Amniotic stem cell (primary cell): ENCODE measurements at places on chromosomes 6 and 20.

GRCh38 chr6:116450769-116451740 lies 10.1 kb upstream of the CALHM6 start:
- DNase-seq = no peak

DNA sequence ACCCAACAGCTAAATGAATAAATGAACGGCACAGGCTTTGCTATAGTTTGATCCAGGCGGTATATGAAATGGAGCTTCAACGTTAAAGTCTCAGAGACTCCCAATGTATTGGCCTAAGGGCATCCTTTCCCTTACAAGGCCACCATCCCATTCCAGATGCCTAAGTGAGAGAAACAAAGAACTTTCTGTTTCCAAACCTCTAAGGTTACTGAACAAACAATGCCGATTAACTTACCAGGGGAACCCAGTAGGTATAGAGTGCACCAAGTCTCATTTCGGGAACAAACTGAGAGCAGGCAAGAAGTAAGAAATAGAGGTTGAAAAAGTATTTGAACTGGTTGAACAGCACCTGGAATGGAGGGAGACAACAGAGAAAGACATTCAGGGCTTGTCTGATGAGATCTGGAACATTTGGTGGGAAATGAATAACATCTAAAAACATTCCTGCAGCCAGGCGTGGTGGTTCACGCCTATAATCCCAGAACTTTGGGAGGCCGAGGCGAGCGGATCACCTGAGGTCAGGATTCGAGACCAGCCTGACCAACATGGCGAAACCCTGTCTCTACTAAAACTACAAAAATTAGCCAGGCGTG lies 42.5 kb downstream of the ATP9A start:
- DNase-seq = no peak

GRCh38 chr6:43127180-43127579 lies 43.9 kb upstream of the SRF start:
- DNase-seq = no peak

GRCh38 chr6:118894425-118895260 lies 691 bp downstream of the ASF1A start:
- no peak for DNase-seq

GRCh38 chr6:24982231-24982630 lies 46.5 kb upstream of the RIPOR2 start:
- DNase-seq = no peak

GRCh38 chr6:83511901-83512681 lies at the start of gene PRSS35:
Gene PRSS35, plus strand, starts transcription at chr6:83512534. Its CDS starts 10,908 bp downstream, at chr6:83523442.
- peak; percentile 20 for DNase-seq

GRCh38 chr6:116511424-116512110 lies at the start of gene CALHM5:
Gene CALHM5, plus strand, starts transcription at chr6:116511639. Its CDS starts 58 bp downstream, at chr6:116511697.
- DNase-seq = peak; percentile 80

GRCh38 chr6:55277646-55278045 lies 49.6 kb upstream of the GFRAL start:
- no peak for DNase-seq

DNA sequence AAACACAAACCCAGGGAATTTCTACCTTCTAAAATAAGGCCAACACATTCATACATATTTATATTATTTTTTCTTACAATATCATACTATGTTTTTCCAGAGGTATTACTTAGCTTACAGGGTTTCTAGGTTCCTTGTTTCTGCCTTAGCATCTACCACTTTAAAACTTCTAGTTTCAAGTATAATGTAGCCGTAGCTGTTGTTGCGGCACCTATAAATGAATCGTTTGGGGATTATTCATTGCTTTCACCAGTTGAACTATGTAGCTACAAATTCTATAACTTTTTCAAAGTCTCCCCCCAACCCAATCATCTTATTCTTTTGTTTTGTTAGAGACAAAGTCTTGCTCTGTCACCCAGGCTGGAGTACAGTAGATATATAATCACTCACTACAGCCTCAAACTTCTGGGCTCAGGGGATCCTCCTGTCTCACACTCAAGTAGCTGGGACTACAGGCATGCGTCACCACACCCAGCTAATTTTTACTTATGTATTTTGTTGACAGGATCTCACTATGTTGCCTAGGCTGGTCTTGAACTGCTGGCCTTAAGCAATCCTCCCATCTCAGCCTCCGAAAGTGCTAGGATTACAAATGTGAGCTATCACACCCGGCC lies 43.9 kb downstream of the TNFAIP3 start:
- DNase-seq = no peak

DNA sequence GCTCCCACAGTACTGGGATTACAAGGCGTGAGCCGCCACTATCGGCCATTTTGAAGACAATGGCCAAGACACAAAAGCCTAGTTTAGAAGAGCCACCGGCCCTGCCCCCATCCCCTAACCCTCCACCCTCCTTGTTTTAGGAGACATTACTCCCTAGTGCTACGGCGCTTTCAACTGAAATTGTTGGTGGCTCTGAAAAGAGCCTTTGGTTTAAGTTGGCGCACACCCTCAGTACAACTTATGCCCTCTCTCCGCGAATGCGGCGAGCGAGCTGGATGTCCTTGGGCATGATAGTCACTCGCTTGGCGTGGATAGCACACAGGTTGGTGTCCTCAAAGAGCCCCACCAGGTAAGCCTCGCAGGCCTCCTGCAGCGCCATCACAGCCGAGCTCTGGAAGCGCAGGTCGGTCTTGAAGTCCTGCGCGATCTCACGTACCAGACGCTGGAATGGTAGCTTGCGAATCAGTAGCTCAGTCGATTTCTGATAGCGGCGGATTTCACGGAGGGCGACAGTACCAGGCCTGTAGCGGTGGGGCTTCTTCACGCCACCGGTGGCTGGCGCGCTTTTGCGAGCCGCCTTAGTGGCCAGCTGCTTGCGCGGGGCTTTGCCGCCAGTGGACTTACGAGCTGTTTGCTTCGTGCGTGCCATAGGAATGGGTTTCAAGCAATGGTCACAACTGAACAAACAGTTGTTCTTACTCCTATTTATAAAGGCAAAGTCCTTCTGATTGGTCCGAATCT lies 114.9 kb upstream of the BTN3A2 start:
- peak; percentile 31 for DNase-seq

GRCh38 chr6:57259064-57259463 lies 37.0 kb upstream of the RAB23 start:
- no peak for DNase-seq

DNA sequence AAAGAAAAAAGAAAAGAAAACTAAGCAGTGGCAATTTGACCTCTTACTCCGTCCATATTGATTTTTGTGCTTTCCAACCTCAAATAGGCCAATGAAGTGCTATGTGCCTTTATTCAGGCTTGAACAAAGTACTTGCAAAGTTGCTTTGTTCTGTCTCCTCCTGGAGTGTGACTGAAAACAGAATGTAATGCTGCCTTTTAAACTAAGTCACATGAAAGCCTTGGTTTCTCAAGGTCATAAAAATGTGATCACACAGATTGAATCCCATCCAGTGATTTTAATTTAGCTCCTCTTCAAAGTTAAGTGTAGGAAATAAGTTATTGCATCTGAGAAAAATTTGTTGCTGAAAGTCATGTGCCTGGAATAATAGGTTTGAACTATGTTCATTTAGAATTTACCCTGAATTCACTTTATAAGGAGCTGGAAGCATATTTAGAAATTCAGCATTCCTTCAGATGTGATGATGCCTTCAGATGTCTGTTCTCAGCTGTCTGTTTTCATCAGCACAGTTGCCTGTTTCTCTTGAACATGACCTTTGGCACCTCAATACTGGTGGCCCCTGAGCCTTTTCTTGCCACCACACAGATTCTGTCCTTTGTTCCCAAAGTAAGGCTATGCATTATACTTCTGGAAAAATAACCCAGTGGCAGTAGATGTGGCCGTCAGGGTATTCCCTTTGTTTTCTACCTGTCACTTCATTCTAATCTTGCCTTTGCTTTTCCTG lies 48.8 kb downstream of the KIZ start:
- no peak for DNase-seq

- DNase-seq = no peak
Observed at GRCh38 chr6:3303795-3304411, 45.2 kb downstream of the PSMG4 start.

DNA sequence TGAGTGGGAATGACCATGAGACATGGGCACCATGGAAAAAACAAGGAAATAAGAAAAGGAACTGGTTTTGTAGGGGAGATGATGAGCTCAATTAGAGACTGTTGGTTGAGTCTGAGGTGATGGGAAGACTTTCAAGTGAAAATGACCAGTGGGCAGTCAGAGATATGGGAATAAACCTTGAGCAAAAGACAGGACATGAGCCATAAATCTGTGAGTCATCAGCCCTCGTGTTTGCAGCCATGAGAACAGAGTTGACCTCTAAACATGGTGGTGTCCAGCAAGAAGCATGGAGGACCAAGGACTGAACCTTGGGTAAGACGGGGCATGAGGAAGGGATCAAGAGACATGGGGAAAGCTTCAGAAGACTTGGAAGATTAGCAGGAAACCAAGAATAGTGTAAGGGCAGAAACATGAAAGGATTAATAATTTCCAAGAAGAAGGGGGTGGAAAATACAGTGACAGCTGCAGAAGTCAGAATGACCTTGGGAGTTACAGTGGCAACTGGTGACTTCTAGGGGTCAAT lies 280.6 kb upstream of the PRDM1 start:
- DNase-seq = no peak

DNA sequence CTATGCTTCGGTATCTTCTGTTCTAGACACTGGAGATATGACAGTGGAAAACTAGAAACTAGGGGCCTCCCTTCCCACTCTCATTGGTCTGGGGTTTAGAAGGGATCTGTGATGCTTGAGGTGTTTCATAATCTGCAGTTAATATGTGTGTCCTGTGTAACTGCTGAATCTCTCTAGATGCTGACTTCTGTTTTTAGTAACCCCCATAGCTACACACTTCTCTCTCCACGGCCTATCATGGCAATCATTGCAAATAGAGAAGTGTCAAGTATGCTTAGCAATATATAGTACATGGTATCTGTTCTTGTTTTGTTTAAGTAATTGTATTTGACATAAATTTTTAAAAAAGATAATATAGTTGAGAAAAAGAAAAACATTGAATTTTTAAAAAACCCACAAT lies 394.6 kb upstream of the MMS22L start:
- no peak for DNase-seq

DNA sequence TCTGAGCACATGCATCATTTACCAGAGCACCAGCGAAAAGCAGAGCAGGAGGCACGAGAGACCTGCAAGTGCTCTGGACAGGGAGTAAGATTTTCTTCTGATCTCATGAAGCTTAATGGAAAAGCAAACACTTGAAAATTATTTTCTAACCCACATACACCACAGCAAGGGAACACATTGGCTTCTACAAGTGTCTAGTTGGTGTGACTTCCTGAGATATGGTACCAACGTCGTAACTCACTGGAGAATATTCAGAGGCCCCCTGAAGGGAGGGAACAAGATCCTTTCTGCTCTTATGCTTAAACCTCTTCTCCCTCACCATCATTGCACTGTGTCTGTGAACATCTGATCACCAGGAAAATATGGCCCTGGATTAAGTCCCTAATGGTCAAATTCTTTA lies 48.6 kb downstream of the PSMB1 start:
- DNase-seq = no peak

DNA sequence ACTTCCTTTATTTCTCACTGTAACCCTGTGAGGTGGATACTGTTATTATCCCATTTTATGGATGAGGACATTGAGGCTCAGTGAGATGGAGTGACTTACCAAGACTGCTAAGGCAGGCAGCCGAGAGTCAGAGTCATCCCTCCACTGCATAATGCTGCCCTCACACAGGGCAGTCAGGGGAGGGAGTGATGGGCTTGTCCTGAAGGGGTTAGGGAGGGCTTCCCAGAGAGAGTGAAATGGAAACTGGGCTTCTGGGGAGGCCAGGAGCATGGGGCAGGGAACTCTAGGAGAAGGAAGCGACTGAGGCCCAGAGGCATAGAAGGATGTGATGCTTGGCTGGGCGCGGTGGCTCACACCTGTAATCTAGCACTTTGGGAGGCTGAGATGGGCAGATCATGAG lies 31.1 kb downstream of the TM9SF4 start:
- DNase-seq = no peak

DNA sequence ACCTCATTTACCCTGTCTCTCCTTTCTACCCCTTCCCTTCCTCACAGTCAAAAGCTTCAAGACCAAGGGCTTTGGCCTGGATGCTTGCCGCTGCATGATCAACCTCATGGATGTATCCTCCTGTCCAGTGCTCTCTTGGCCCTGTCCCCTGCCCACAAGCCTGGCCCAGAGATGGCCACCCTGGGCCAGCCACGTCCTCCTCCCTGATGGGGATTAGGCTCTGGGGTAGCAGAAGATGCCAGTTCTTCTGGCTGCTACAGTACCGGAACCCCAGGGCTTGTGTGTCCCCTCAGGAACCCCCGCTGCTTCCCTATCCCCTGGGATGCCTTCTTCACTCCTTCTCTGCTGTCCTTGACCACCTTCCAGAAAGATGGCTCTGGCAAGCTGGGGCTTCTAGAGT lies 22.3 kb downstream of the CAPN11 start:
- DNase-seq = no peak

GRCh38 chr6:41055149-41055548 lies 2.1 kb downstream of the APOBEC2 start:
- no peak for DNase-seq

DNA sequence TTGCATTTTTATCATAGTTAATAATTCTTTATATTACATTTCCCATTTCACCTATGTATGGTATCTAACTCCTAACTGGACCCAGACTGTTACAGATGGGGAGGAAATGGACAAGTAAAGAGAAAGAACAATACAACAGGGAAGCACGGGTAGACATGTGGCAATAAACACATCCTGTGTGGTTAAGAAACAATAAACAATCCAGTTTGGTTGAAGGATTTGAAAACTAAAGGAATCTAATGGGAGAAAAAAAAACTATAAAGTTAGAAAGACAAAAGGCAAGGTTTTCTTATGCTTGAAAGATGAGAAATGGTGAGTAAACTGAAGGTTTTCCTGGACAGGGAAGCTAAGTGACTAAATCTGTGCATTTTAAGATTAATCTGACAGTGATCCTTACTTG lies 34.9 kb upstream of the ALDH8A1 start:
- DNase-seq = no peak

GRCh38 chr20:8757146-8757545 lies 311.7 kb upstream of the PLCB4 start:
- DNase-seq = no peak
